ENCODE measurements at places on chromosomes 1 and 21. TPM values are rescaled to one million over a fixed set of nuclear protein-coding genes. Genes with fewer than 3 reads are reported as not detected.
A peak's percentile ranks its signal among the peaks of the same experiment; 100 is the strongest.

Gene HOOK1
- 0.51 TPM for total RNA-seq

Gene LCE3D
- total RNA-seq: not detected

Gene CLCNKB
- not detected for total RNA-seq

Gene FCAMR
- not detected for total RNA-seq

Gene ZNF687
- total RNA-seq: 24.0 TPM

Gene DISP3
- total RNA-seq: 0.10 TPM

Gene NMNAT2
- total RNA-seq: 1.3 TPM

Gene TDRD5
- 0.36 TPM for total RNA-seq

Gene KIF26B
- 0.58 TPM for total RNA-seq

Gene VSIG8
- 0.21 TPM for total RNA-seq

DNA sequence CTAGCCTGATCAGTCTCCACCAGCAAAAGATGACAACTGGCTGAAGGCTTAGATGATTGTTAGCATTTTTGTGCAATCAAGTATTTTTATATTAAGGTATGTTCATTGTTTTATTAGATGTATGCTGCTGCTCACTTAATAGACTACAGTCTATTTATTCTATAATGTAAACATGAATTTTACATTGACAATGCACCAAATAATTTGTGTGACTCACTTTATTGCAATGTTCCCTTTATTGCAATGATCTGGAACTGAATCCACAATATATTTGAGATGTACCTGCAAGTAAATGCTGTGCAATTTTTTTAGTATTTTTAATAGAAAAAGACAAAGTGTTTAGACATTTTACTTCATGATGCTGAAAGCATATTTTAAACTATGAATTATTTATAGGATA is 896.5 kb downstream of the AMY1C start:
- DNase-seq: no peak
- H3K27ac ChIP-seq: no peak overlapping the region
- no peaks in the 10 kb centered on the region for H3K36me3 ChIP-seq
- no peak overlapping the region for H3K4me3 ChIP-seq
- H3K4me1 ChIP-seq: no peaks in the 10 kb centered on the region
- H3K27me3 ChIP-seq: no peaks in the 10 kb centered on the region

GRCh38 chr21:42942244-42942643 is 16.8 kb upstream of the ERVH48-1 start:
- H3K27me3 ChIP-seq: no peaks in the 10 kb centered on the region
- H3K27ac ChIP-seq: no peak overlapping the region
- no peak for DNase-seq
- no peaks in the 10 kb centered on the region for H3K36me3 ChIP-seq
- no peak overlapping the region for H3K4me3 ChIP-seq
- no peaks in the 10 kb centered on the region for H3K4me1 ChIP-seq

- H3K36me3 ChIP-seq: no peaks in the 10 kb centered on the region
- H3K4me3 ChIP-seq: peak overlapping the region; percentile 86
- no peaks in the 10 kb centered on the region for H3K4me1 ChIP-seq
- no peak overlapping the region for H3K27ac ChIP-seq
Observed at GRCh38 chr1:93079685-93080141, 630 bp downstream of the MTF2 start.

- no peak for DNase-seq
- no peaks in the 10 kb centered on the region for H3K36me3 ChIP-seq
- H3K27me3 ChIP-seq: no peaks in the 10 kb centered on the region
- H3K27ac ChIP-seq: no peak overlapping the region
- H3K4me3 ChIP-seq: no peak overlapping the region
Observed at GRCh38 chr1:94000510-94001282, 91.5 kb upstream of the GCLM start.

GRCh38 chr1:76177615-76178014 is 103.1 kb downstream of the ST6GALNAC3 start:
- DNase-seq: no peak
- no peaks in the 10 kb centered on the region for H3K27me3 ChIP-seq
- no peak overlapping the region for H3K27ac ChIP-seq

GRCh38 chr1:188433425-188433824 is 1604.7 kb downstream of the PLA2G4A start:
- no peaks in the 10 kb centered on the region for H3K36me3 ChIP-seq
- no peak for DNase-seq
- H3K4me3 ChIP-seq: no peak overlapping the region
- H3K27me3 ChIP-seq: no peaks in the 10 kb centered on the region
- H3K27ac ChIP-seq: no peak overlapping the region

- no peak overlapping the region for H3K27ac ChIP-seq
- H3K27me3 ChIP-seq: no peaks in the 10 kb centered on the region
- DNase-seq: no peak
- no peaks in the 10 kb centered on the region for H3K4me1 ChIP-seq
Observed at GRCh38 chr1:25815208-25816111, 4.3 kb upstream of the MTFR1L start.

DNA sequence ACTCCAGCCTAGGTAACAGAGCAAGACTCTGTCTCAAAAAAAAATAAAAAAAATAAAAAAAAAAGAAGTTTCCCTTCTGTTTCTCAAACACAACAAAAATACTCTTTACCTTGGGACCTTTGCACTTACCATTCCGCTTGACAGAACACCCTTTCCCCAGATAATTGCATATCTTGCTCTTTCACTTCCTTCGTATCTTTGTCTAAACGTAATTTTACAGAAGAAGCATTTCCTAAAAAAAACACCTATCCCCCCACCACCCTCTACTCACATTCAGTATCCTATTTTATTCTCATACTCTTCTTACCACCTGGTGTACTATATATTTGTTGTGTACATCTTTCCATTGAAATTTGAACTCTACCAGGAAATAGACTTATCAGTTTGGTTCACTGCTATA is 32.7 kb downstream of the ASH1L start:
- H3K4me3 ChIP-seq: no peak overlapping the region
- DNase-seq: no peak
- peaks cover 4% of the 10 kb centered on the region for H3K4me1 ChIP-seq
- no peak overlapping the region for H3K27ac ChIP-seq
- no peaks in the 10 kb centered on the region for H3K27me3 ChIP-seq
- H3K36me3 ChIP-seq: no peaks in the 10 kb centered on the region

GRCh38 chr1:222618880-222619596 is 1.1 kb downstream of the MIA3 start:
- H3K4me1 ChIP-seq: no peaks in the 10 kb centered on the region
- peak overlapping the region; percentile 95 for H3K4me3 ChIP-seq
- H3K27me3 ChIP-seq: no peaks in the 10 kb centered on the region
- H3K36me3 ChIP-seq: no peaks in the 10 kb centered on the region
- peak; percentile 71 for DNase-seq

- no peak for DNase-seq
- H3K4me1 ChIP-seq: no peaks in the 10 kb centered on the region
- no peak overlapping the region for H3K4me3 ChIP-seq
- no peaks in the 10 kb centered on the region for H3K27me3 ChIP-seq
- H3K36me3 ChIP-seq: no peaks in the 10 kb centered on the region
Observed at GRCh38 chr1:223176437-223176836, 33.4 kb upstream of the TLR5 start.

DNA sequence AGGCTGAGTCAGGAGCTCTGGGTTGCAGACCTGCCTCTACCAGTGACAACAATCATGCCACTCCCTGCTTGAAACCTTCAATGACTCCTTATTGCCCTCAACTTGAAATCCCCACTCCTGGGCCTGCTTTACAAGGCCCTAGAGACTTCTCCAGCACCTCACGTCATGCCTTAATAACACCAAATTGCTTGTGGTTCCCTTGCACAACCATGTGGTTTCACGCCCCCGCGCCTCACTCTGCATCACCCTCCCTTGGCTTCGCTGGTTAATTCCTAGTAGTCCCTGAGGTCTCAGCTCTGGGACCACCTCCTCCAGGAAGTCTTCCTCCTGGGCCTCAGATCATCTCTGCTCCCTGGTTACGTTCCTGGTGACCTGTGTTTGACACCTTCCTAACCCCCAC is 33.0 kb downstream of the EPHA2 start:
- no peaks in the 10 kb centered on the region for H3K36me3 ChIP-seq
- DNase-seq: peak; percentile 49
- H3K4me1 ChIP-seq: no peaks in the 10 kb centered on the region

GRCh38 chr21:41108668-41109585 is 59.0 kb upstream of the BACE2 start:
- no peak for DNase-seq
- no peak overlapping the region for H3K27ac ChIP-seq
- no peak overlapping the region for H3K4me3 ChIP-seq
- H3K27me3 ChIP-seq: no peaks in the 10 kb centered on the region

DNA sequence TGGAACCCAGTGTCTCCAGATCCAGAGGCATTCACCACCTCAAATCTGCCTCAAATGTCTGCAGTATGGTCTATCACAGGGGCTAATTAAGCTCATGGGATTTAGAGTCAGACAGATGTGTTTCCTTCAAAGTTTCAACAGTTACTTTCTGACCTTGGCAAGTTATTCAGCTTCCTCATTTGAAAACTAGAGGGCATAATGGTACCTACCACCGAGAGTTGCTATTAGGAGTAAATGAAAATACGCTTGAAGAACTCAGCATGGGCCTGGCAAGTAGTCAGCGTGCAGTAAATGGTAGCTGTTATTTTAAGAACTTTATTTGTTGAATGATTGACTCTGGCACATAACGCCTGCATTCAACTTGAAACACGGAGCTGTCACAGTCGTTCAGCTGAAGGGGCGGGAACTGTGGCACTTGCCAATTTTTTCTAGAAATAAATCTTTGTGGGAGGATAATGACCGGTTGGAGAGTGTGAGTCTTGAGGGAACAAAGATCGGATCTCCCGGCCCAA is 1.2 kb upstream of the CAP1 start:
- H3K36me3 ChIP-seq: no peaks in the 10 kb centered on the region
- peaks cover 2% of the 10 kb centered on the region for H3K4me1 ChIP-seq
- no peaks in the 10 kb centered on the region for H3K27me3 ChIP-seq

GRCh38 chr1:154344977-154345837 is 19.9 kb downstream of the ATP8B2 start:
- H3K27ac ChIP-seq: no peak overlapping the region
- H3K36me3 ChIP-seq: no peaks in the 10 kb centered on the region
- H3K27me3 ChIP-seq: no peaks in the 10 kb centered on the region
- H3K4me1 ChIP-seq: no peaks in the 10 kb centered on the region

DNA sequence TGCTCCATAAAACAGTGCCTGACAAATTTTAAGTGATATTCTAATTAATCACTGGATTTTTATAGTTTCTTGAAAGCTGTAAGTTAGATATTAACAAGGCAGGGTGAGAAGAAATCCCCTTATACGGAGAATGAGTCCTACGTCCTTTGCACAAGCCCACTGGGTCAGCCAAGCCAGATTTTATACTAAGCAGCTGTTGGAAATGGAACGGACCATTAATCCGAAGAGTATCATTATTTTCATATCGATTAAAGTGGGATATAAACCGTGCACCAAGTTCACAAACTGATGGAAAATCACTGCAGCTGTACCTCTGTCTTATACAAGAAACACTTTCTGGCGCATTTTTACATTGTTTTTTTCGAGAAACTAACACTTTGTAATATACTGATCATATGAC is 35.2 kb downstream of the SPAG17 start:
- H3K27me3 ChIP-seq: no peaks in the 10 kb centered on the region
- no peak for DNase-seq
- H3K4me3 ChIP-seq: no peak overlapping the region
- H3K36me3 ChIP-seq: no peaks in the 10 kb centered on the region
- H3K4me1 ChIP-seq: no peaks in the 10 kb centered on the region

DNA sequence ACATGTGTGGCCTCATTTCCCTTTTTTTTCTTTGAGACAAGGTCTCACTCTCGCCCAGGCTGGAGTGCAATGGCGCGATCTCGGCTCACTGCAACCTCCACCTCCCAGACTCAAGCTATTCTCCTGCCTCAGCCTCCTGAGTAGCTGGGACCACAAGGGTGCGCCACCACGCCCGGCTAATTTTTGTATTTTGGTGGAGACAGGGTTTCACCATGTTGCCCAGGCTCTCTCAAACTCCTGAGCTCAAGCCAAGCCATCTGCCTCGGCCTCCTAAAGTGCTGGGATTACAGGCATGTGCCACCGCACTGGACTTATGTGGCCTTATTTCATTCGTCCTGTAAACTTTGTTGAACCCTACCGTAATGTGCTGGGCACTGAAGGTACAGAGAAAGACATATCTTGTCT is 569 bp upstream of the WARS2 start:
- DNase-seq: peak; percentile 53
- H3K27ac ChIP-seq: peak overlapping the region; percentile 19
- peak overlapping the region; percentile 16 for H3K4me3 ChIP-seq
- no peaks in the 10 kb centered on the region for H3K27me3 ChIP-seq
- no peaks in the 10 kb centered on the region for H3K36me3 ChIP-seq
- H3K4me1 ChIP-seq: no peaks in the 10 kb centered on the region

- no peak overlapping the region for H3K27ac ChIP-seq
- no peaks in the 10 kb centered on the region for H3K27me3 ChIP-seq
- H3K4me1 ChIP-seq: no peaks in the 10 kb centered on the region
- H3K4me3 ChIP-seq: no peak overlapping the region
- no peaks in the 10 kb centered on the region for H3K36me3 ChIP-seq
- DNase-seq: no peak
Observed at GRCh38 chr1:202462342-202463076, 114.0 kb downstream of the PPP1R12B start.

- DNase-seq: no peak
- no peaks in the 10 kb centered on the region for H3K36me3 ChIP-seq
- H3K27me3 ChIP-seq: no peaks in the 10 kb centered on the region
- no peak overlapping the region for H3K27ac ChIP-seq
- peaks cover 1% of the 10 kb centered on the region for H3K4me1 ChIP-seq
- no peak overlapping the region for H3K4me3 ChIP-seq
Observed at GRCh38 chr1:8984990-8985389, 39.3 kb downstream of the CA6 start.

DNA sequence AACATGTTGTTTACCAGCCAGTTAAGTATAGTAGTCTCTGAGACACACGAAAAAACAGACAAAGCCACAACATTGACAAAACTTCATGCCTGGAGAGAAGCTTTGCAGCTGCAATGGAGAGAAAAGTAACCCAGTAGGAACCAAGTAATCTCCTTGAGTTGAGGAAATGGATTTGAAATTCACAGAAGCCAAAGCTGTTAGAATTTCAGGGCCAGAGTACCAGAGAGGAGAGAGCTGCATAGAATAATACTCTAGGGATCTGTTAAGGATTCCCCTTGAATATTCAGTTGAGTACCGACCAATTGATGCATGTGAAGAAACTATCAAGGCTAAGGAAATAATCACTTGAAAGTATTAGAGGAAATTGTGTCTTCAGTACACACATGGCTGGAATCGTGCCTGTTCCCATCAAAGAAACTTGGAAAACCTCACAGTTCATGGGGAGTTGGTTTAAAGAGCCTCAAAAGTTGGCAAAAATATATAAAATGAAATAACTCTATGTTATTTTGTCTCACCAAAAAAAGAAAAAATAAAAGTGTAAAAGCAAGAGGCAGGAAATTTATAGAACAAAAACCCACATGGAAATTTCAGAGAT is 324.0 kb upstream of the NEGR1 start:
- H3K4me3 ChIP-seq: no peak overlapping the region
- H3K36me3 ChIP-seq: no peaks in the 10 kb centered on the region
- no peak for DNase-seq
- no peak overlapping the region for H3K27ac ChIP-seq
